ENCODE measurements at places on chromosomes 4 and X. TPM values are rescaled to one million over a fixed set of nuclear protein-coding genes. Genes with fewer than 3 reads are reported as not detected.

Gene ARR3
- not detected for total RNA-seq

GRCh38 chr4:155305619-155306018 is 71.1 kb downstream of the MAP9 start:
- no peak for ATAC-seq

- ATAC-seq: no peak
Measured at GRCh38 chr4:83382850-83383249, 48.2 kb upstream of the HPSE start.

DNA sequence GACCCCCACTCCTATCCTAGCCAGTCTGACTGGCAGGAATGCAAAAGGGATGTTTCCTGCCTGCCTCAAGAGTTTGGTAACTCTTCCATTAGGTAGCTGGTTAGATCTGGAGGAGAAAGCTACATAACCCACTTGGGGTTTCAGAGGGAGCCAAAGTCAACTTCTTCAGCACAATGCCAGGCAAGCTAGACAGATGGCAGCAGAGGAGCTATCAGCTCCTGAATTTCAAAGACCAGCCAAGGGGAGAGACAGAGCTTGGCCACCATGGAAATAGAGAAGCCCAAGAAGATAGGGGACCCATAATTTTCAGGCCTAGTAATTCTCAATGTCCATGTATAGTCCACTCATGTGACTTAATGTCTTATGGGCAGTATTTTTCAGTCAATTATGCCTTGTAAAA is 56.4 kb downstream of the PGRMC1 start:
- ATAC-seq: no peak

DNA sequence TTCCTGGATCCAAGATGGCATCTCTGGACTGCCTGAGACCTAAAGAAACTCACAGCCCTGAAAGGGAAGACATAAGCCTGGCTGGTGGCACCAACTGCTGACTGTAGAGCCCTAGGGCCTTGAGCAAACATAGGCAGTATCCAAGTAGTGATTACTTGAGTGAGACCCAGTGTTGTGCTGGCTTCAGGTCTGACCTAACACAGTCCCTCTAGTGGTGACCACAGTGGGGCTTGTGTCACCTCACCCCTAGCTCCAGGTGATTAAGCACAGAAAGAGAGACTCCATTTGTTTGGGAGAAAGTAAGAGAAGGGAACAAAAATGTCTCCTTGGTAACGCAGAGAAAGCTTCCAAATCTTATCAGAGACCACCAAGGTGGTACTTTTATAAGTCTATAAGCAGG is 496.3 kb upstream of the HTR2C start:
- ATAC-seq: no peak

DNA sequence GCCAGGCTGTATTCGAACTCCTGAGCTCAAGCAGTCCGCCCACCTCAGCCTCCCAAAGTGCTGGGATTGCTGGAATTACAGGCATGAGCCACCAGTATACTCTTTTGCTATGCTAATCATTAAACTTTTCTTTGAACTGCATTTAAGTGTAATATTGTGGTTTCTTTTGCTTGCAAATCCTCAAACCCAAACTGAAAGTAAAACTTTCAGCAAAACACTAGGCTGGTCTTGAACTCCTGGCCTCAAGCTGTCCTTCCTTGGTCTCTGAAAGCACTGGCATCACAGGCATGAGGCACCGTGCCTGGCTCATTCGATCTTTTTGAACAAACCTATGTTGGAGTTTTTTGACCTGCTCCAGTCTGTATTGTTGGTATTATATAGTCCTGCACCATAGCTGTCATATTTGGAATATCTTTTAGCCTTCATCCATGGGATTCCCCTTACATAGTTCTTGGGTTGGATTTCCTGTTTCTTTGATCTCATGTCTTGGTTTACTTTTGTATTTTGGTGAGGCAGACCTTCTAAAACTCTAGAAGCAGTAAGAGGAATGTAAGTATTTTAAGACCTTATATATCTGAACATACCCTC is 34.1 kb downstream of the MOB1B start:
- ATAC-seq: no peak

DNA sequence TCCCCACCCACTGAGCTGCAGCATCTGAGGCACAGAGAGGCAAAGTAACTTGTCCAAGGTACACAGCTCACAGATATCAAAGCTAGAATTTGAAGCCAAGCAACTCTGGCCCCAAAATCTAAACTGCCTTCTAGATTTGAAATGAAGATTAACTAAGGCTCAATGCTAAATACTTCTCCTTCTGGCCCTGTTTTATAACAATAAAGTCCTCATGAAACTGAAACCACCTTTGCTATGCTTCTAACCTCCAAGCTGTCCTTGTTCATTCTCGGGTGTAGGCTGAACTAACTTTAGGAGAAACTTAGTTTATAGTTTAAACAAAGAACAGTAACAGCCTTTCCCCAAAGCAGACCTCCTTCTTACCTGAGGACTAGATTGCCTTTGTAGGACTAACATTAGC is 93.6 kb downstream of the DCTD start:
- no peak for ATAC-seq

Gene TMEM271
- total RNA-seq: not detected

DNA sequence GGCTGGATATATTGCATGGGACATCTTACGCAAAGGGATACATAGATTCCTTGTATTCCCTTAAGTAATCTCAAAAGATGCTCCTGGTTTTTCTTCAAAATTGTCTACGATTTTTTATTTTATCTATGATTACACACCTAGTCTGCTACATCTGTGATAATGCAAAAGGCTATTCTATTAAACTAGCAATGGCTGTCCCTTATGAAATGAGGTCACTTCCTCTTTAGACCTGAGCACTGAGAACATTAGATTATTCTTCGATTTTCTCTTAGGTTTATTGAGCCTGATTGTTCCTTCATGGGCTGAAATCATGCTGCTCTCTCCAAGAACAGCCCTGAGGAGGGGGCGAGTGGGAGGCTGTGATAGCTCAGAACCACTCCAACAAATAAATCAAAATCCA is 126.8 kb upstream of the ENPP6 start:
- no peak for ATAC-seq

DNA sequence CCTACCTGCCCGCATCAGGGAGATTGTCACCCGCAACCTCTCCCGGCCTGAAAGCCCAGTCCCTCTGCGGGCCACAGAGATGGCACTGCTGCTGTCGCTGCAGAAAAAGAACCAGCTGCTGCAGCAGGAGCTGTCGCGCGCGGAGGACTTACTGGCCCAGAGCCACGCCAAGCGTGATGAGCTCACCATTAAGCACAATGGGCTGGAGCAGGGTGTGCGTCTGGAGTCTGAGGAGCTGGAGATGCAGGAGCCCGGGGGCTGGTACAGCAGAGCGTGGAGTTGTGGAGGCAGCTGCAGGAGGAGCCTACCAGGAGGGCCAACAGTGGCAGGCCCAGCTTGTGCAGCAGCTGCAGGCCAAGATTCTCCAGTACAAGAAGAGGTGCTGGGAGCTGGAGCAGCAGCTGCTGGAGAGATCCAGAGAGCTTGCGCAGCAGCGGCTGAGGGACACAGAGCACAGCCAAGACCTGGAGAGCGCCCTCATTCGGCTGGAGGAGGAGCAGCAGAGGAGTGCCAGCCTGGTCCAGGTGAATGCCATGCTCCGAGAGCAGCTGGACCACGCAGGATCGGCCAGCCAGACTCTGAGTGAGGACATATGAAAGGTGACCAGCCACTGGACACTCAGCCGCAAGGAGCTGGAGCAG is 11.3 kb downstream of the SMIM10L2A start:
- ATAC-seq: no peak

Gene MAGEB6
- total RNA-seq: not detected

DNA sequence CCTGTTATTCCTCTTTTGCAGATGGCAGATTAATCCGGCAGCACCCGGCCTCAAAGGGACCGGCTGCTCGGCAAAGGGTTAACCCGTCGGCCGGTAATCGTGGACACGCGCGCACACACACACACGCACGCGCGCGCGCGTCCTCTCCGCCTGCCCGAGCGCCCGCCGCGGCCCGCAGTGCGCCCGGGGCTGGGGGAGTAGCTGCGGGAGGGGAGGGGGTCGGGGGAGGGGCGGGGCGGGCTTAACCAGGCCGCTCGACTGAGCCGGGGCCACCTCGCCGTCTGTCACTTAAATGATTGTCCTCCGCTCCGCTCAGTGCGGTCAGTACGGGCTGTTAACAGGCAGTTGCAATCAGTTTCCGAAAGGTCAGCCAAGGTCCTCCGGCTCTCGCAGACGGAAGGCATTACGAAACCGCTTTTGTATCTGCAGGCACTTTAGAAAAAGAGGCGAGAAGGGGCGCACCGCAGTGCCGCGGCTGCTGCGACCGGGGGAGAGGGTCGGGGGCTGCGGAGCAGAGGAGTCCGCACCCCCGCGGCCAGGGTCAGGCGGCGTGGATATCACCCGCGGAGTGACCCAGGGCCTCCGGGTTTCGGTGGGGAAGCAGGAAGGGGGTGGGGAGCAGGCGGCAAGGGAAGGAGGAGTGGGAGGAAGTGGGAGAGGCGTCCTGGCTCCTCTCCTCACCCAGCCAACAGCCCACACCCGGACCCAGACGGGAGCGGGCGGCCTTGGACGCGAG is 57.3 kb upstream of the BCOR start:
- no peak for ATAC-seq

DNA sequence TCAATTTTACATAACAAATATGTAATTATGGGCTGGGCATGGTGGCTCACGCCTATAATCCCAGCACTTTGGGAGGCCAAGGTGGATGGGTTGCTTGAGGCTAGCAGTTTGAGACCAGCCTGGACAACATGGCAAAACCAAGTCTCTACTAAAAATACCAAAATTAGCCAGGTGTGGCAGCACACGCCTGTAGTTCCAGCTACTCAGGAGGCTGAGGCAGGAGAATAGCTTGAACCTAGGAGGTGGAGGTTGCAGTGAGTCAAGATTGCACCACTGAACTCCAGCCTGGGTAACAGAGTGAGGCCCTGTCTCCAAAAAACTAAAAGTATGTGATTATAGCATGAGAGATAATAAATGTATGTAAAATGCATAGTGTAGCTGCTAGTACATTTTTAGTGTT is 229.0 kb downstream of the PPARGC1A start:
- no peak for ATAC-seq

DNA sequence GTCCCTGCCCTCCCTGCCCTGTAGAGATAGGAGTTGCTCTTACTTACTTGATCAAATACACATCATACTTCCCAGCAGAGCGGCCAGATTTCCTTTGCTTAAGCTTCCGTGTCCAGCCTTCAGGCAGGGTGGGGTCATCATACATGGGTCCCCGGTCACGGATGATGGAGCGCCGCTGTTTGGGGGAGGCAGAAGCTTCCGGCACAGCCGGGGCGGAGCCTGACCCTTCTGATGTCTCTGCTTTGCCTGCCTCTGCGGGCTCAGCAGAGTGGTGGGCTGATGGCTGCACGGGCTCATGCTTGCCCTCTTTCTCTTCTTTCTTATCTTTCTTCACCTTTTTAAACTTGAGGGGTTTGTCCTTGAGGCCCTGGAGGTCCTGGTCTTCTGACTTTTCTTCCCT is 12.5 kb upstream of the IRAK1 start:
- ATAC-seq: no peak

- ATAC-seq: no peak
Measured at GRCh38 chr4:145345401-145345800, 136.3 kb upstream of the SMAD1 start.

DNA sequence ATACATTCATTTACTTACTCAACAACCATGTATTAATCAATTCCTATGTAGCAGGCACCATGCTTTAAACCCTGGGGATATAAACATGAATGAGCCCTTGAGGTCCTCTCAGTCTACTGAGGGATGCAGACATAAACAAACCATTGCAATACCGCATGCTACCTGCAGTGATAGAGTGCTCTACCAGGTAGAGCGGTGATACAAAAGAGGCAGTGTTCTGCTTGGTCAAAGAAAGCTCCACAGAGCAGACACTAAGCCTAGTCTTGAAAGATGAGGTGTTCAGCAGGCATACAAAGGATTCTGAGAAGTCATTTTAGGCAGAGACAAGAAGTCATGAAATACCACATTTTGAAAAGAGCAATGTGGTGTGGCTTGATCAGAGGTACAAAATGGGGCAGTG is 26.9 kb upstream of the AMOT start:
- peak; percentile 55 for ATAC-seq

DNA sequence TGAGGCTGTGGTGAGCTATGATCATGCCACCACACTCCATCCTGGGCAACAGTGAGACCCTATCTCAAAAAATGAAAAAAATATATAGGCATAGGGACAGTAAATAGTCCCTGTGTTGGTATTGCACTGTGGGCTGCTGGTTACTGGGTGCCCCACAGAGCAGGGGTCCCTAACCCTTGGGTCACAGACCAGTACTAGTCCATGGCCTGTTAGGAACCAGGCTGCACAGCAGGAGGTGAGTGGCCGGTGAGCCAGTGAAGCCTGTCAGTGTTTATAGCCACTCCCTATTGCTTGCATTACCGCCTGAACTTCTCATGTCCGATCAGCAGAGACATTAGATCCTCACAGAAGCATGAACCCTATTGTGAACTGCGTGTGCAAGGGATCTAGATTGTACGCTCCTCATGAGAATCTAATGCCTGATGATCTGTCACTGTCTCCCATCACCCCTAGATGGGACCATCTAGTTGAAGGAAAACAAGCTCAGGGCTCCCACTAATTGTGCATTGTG is 106.5 kb downstream of the TNIP2 start:
- ATAC-seq: no peak

DNA sequence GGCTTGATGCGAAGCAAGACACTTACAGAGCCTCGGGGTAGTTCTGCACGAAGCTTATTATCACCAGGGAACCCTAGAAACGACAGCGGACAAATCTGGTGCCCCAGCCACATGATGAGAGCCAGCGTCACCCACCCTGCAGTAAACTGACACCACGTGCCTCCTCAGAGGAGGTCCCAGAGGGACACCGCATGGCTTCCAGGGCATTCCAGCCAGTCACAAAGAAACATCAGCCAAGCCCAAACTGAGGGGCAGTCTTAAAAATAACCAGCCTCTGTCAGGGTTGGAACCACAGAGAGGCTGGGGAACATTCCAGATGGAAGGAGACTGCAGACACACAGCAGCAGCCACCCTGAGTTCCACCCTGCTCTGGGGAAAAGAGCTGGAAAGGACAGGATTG is 36.6 kb upstream of the HGFAC start:
- no peak for ATAC-seq

- no peak for ATAC-seq
Measured at GRCh38 chrX:9019151-9019550, 14.8 kb downstream of the FAM9B start.

Gene SMIM10L2A
- 1.4 TPM for total RNA-seq

DNA sequence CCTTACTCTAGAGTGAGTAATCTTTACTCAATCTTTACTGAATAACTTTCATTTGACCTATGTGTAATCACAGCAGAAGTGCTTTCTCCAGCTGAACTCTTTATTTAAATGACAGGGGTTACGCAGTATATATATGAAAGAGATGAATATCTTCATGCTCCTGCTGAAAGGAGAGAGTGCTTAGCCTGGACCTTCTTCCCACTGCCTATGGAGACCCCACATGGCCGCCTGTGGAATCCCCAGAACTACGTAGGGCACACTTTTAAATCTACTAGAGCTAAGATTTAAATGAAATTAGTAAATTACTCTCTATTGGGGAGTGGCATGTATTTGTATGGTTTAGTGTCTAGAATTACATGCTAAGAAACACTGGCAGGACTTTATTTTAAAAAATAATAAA is 391.2 kb downstream of the ANKRD50 start:
- no peak for ATAC-seq
